ENCODE measurements at places on chromosomes 2 and 18. TPM values are rescaled to one million over a fixed set of nuclear protein-coding genes. Genes with fewer than 3 reads are reported as not detected.

IL1B gene
- 0.38 TPM for polyA plus RNA-seq

HTR2B gene
- polyA plus RNA-seq = 0.22 TPM

SH3RF3 gene
- polyA plus RNA-seq = 0.21 TPM

DQX1 gene
- polyA plus RNA-seq = 0.21 TPM

CD8B gene
- polyA plus RNA-seq = not detected

CHRNG gene
- polyA plus RNA-seq = not detected

OBSL1 gene
- polyA plus RNA-seq = 31.8 TPM

STAT1 gene
- 104 TPM for polyA plus RNA-seq

PLGLB1 gene
- 0.59 TPM for polyA plus RNA-seq

NDUFAF7 gene
- 29.0 TPM for polyA plus RNA-seq

HNRNPA3 gene
- polyA plus RNA-seq = 755 TPM

DYNAP gene
- polyA plus RNA-seq = not detected

REV1 gene
- 13.3 TPM for polyA plus RNA-seq

NCKAP5 gene
- polyA plus RNA-seq = 4.1 TPM

PTPRM gene
- 39.3 TPM for polyA plus RNA-seq

DNA sequence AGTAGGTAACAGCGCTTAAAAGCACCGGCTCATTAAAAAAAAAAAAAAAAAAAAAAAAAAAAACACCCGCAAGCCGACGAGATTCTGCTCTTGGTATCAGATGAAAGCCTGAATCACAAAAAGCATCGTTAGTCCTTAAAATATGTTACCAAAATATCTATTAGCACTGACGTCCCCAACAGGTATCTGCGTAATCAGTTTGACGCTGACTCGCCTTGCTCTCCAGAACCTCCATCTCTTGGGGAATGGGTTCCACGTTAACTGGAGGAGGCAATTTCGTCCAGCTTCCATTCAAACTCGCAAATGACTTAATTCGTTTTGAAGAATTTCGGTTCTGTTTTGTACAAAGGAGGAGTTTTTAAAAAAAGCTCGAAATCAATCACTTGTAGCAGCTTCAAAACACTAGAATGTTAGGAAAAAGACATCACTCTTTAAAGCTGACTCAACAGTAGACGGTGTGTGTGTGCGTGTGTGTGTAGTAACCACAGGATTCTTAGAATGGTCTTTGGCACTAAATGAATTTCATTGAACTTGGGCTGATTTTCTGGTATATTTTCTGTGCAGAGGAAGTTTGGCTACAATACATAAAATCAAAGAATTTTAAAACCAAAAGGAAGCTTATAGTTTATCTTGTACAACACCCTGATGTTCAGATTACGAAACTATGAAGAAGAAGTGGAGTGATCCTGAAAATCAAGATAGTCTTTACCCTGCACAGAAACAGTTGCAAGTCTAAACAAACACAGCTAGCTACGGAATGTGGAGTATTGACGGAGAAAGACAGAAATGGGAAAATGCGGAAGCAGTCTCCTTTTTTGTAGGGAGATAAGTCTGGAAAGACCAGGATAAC lies 1.1 kb upstream of the PGAP1 start:
- no peak for DNase-seq

GRCh38 chr2:17752892-17753802 lies 463 bp downstream of the SMC6 start:
- peak; percentile 83 for DNase-seq

GRCh38 chr2:62283147-62283546 lies 87.2 kb downstream of the B3GNT2 start:
- no peak for DNase-seq

DNA sequence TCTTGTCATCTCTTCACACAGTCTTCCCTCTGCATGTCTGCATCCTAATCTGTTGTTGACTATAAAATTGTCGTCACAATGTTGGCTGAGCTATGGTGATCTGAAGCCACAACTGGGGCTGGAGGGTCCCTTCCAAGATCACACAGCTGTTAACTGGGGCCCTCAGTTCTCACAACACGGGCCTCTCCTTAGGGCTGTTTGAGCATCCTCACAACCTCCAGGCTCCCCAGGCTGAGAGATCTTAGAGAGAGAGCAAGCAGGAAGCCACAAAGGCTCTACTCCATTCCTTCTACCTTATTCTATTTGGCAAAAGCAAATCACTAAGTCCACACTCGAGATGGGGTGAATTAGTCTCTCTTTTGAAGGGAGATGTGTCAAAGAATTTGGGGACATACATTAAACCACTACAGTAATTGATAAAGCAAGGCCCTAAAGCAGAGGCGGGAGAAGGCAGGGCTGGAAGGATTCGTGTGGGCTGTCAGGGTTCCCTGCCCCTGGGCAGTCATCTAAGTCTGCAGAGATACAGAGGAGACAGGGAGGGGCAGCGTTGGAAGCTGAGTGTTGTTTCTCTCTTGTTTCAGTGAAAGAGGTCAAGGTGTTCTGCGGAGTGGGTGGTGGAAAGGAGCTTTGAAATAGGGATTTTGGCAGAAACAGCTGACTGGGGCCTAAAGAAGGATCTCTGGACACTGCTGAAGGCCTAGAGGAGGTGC lies 15.9 kb downstream of the MYO7B start:
- DNase-seq = no peak

- DNase-seq = no peak
These were observed 28.6 kb downstream of the ITM2C start for GRCh38 chr2:230893338-230893737.

DNA sequence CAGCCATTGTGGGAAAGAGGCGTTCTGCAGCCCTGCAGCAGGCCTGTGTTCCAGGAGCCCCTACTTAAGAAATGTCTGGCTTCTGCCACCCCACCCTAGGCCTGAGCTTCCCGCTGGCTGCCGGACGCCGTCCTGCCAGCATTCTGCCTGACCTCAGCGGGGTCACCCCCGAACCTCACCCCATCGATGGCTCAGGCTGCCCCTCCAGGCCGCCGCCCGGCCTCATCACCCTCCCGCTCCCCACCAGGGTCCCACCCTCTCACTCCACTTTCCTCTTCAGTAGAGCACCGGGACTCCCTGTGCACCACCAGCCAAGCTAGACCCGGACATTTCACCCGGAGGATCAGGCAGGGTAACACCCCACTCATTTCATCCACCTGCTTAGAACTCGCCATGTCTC lies 73.6 kb upstream of the SALL3 start:
- no peak for DNase-seq

- no peak for DNase-seq
These were observed 1.6 kb downstream of the SCN3A start for GRCh38 chr2:165202239-165202638.

DNA sequence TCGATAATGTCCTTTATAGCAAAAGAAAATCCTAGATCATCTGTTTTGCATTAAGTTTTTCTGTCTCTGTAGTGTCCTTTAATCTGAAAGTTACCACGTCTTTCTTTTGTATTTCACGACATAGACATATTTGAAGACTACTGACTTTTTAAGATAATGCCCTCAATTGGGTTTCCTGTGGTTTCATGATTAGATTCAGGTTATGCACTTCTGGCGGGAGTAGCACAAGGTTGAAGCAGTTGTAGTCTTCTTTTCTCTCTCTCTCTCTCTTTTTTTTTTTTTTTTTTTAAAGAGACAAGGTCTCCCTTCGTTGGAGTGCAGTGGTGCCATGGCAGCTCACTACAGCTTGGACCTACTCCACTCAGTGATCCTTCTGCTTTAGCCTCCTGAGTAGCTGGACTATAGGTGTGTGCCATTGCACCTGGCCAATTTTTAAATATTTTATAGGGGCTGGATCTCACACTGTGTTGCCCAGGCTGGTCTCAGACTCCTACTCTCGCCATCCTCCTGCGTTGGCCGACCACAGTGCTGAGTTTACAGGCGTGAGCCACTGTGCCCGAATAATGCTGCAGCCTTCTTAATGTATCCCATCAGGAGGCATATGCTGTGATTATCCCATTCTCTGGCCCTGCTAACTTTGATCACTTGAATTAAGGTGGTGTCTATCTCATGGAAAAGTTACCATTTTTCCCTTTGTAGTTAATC lies 3.9 kb downstream of the INPP4A start:
- no peak for DNase-seq

GRCh38 chr2:166361351-166362153 lies 14.2 kb downstream of the SCN9A start:
- DNase-seq = peak; percentile 72

DNA sequence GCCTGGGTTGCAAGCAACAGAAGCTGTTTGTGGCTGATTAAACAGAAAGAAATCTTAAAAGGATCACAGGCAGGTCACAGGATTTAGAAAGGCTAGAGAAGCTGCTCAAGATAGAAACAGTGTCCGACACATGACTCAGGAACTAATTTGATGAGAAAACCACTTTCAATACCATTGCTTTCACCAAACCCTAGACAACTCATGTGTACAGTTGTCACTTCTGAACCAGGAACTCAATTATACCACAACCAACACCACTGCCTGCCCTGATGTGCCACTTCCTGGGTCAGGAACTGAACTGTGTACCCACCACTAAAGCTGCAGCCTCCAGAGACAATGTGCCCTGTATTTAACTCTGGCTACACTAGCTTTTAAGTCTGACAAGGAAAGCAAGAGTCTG lies 56.0 kb downstream of the TMEM247 start:
- DNase-seq = no peak

GRCh38 chr18:21406116-21406515 lies 164.1 kb downstream of the GREB1L start:
- no peak for DNase-seq

DNA sequence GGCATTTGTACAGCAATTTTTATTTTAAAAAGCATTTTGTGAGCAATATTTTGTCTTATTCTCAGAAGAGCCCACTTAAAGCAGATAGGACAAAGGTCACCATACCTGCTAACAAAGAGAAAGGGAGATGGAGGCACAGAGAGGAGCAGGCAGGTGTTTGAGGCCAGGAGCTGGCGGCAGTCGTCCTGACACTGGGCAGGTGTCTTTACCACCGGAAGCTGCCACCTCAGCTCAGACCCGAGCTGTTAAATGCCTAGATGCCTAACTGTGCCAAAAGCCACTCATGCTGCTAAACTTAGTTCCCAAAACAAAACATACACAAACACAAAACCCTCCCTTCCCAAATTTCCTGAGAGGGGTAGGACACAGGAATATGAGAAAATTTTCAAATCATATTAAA lies 120.9 kb downstream of the CNTNAP5 start:
- no peak for DNase-seq

- peak; percentile 71 for DNase-seq
These were observed 108.0 kb downstream of the CDH19 start for GRCh38 chr18:66495844-66496243.

- DNase-seq = no peak
These were observed 768.8 kb downstream of the RNF144A start for GRCh38 chr2:7686016-7686385.

GRCh38 chr2:30112561-30112960 lies 34.2 kb upstream of the YPEL5 start:
- DNase-seq = no peak

DNA sequence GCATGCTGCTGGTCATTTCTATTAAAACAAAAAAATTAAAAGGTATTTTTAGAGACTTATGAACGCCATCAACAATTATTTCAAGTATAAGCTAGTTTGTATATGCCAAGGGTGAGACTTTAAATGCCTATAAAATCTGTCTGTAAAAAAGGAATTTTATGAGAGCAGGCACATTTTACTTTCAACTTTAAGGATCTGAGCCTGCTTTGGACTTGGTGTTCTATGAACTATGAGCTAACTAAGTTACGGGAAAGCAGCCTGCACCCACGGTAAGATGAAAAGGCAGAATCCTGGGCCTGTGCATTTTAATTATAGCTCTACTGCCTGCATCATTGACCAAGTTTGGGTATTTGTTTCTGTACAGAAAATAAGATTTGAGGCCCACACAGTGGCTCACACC lies 95.4 kb downstream of the PLEKHM3 start:
- DNase-seq = no peak

DNA sequence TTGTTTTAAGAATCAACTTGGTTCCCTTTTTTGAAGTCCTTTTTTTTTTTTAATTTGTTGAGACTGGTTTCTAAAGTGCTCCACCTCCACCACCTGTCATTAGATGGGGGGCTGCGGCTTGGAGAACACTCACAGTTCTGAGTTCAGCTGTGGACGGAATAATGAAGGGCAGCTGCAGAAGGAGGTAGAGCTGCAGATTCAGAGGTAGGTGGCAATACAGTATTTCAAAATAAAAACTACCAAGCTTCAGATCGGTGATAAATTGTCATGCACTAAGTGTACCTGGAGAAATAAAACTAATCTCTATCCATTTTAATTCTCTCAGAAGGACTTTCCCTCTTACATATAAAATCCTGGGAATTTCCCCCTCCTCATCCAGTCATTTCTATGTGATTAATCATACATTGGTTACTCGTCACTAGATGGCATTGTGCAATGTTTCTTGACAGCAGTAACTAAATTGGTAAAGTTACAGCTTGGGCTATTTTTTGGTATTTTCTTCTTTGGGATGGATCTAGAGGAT lies 81.1 kb upstream of the SLC39A10 start:
- DNase-seq = peak; percentile 64

DNA sequence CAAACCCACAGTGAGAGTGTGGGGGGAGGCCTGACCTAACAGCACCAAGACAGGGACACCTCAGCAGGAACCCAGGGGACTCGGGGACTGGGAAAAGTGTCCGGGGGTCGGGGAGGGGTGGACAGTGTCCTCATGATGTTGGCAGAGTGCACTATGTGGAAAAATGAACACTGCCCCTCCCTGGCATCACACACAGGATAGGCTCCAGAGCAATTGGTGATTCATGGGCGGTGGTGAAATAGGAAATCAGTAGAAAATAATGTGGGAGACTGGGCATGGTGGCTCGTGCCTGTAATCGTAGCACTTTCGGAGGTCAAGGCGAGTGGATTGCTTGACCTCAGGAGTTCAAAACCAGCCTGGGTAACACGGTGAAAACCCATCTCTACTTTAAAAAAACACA lies 3.6 kb upstream of the ANO7 start:
- DNase-seq = no peak

GRCh38 chr18:9751371-9752031 lies 43.4 kb downstream of the RAB31 start:
- no peak for DNase-seq

- DNase-seq = no peak
These were observed 66.7 kb downstream of the NXPH2 start for GRCh38 chr2:138713504-138713903.

- no peak for DNase-seq
These were observed 7.3 kb upstream of the ID2 start for GRCh38 chr2:8674420-8675009.

GRCh38 chr2:216934623-216935022 lies 74.8 kb upstream of the TNP1 start:
- no peak for DNase-seq

DNA sequence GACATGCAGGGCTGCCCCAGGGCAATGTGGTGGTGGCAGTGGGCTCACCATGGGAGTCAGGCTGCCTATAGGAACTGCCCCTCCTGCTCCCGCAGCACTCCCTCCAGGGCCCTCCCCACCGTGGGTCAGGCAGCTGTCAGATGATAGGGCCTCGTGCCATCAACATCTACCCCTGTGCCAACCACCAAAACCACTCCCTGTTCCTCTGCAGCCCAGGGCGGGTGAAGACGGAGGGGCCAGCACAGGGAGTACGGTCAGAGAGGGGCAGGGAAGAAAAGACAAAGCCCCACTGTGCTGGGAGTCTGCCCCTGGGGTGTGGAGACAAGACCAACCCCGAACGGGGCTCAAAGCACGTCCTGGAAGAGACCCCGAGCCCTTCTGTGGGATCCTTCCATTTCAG lies 97.4 kb downstream of the TNS1 start:
- DNase-seq = no peak

- DNase-seq = no peak
These were observed 595 bp downstream of the PARD6G start for GRCh38 chr18:80246445-80247392.
